ENCODE measurements at places on chromosomes 7 and 10.

DNA sequence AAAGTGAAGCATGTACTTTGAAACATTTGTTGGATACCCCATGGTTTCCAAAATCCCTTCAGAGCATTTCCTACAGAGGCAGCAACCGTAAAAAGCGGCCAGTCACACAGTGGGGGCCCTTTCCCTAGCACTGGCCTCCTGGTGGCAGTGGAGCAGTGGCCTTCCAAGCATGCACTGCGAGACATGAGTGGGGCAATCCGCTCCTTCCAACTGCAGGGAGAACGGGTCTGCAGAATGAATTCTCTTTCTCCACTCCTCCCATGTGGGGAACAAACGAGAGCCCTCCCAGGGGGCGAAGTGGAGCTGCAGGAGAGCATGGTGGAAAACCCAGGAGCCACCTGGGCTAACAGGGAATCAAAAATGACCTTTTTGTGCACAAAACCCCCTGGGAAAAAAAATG lies 542.9 kb upstream of the GALNT17 start:
- DNase-seq, result no peak

DNA sequence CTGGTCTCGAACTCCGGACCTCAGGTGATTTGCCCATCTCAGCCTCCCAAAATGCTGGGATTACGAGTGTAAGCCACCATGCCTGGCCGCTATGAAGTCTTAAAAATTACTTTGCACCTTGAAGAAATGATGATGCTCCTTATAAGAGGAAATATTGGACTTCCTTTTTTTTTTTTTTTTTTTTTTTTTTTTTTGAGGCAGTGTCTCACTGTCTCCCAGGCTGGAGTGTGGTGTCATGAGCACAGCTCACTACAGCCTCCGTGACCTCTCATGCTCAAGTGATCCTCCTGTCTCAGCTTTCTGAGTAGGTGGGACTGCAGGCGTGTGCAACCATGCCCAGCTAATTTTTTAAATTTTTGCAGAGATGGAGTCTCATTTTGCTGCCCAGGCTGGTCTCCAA lies 65.3 kb downstream of the KMT2E start:
- DNase-seq, result no peak

DNA sequence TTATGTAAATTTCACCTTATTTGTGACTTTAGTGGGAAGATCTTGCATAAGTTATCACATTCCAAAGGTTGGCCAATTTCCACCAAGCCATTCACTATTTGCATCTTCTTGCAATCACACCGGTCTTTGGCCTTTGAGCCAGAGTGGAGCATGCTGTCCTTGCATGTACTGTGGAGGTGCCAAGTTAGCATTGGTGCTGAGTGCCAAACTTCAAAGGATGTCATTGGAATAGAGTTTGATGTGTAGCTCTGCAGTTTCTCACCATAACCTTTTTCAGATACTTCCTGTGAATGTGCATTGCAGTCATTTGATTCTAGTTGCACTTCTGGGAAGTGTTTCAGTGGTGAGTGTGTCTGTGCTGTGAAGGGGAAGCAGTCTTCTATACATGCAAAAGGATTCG lies 620.6 kb downstream of the SUGCT start:
- DNase-seq, result no peak

DNA sequence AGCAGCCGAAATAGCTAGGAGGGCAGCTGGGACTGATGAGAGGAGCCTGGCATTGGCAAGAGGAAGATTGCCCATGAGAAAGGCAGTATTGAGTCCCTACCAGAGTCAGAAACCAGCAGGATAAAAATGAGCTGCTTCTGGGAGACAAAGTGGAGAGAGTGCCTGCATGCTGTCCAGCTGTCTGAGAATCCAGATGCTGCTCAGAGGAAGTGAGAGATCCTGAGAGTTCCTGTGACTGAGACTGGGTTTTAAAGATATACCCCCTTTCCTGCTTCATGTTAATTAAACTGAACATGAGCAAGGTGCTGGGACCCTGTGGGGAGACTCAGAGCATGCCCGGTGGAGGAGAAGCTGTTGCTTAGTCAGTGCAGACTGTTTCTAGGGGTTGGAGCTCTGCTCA lies 107.5 kb downstream of the KIF20B start:
- no peak for DNase-seq

- no peak for DNase-seq
Measured at GRCh38 chr7:20241911-20242261, 24.7 kb upstream of the MACC1 start.

DNA sequence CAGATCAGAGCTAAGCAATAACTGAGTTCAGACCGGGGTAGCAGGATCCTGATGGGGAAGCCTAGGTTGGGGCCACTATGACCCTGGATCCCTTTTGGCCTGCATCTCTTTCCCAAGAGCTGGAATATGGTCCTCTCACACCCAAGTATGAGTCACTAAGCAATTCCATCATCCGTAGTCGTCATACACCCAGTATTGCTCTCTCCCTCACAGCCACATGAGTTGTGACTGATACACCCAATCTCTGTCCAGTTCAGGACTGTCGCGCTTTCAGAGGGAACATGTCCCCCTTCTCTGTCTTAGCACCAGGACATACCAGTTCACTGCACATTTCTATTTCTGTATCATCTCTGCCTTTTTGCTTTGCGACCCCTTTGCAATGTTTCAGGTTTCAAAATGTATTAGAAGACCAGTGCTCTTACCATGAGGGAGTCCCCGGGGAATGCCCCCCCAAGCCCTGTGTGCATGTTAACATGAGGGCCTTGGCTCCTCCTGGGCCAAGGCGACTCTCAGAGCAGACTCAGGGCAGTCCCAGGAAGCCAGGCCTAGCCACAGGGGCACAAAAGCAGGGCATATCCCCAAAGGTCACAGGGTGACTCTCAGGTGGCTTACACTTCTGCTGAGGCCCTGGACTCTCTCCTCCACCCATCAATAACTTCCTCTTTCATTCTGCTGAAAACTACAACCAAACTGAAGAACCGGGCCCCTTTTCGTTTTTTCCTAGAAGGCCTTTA lies 75.3 kb upstream of the SAMD8 start:
- DNase-seq, result no peak

GRCh38 chr10:117563780-117564179 lies 21.2 kb downstream of the EMX2 start:
- DNase-seq, result no peak

- no peak for DNase-seq
Measured at GRCh38 chr10:119651514-119652360, 557 bp downstream of the BAG3 start.

GRCh38 chr7:6256109-6256483 lies 16.3 kb downstream of the CYTH3 start:
- DNase-seq, result no peak

- no peak for DNase-seq
Measured at GRCh38 chr10:127614484-127615017, 65.4 kb downstream of the NPS start.

DNA sequence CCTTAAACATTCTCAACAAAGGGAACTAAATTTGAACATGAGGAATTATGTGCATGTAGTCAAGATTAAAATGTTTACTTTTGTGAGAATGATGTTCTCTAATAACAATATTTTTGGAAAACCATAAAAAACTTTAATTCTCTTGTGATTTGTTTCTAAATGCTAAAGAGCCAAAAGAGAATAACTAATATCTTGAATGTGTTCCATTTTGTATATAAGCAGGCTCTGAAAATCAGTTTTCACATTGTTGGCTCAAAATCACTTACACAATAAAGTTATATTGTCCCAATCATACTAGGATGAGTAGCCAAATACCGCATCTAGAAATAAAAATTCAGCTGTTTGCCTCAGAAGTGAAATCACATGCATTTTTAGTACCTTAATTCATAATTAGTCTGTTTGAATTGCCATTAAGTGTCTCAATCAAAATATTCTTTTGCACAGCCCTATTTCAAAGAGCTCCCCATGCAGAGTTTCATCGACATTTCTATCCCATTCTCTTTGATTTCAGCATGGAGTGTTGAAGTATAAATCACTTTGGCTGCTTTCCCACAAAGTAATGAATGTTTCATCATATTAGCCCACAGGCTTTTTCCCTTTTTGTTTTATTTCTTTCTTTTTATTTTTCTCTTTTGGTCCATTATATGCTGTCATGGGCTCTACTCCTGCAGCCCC lies 420.3 kb upstream of the POM121L12 start:
- DNase-seq, result no peak
